ENCODE measurements at places on chromosomes 7 and 10.

DNA sequence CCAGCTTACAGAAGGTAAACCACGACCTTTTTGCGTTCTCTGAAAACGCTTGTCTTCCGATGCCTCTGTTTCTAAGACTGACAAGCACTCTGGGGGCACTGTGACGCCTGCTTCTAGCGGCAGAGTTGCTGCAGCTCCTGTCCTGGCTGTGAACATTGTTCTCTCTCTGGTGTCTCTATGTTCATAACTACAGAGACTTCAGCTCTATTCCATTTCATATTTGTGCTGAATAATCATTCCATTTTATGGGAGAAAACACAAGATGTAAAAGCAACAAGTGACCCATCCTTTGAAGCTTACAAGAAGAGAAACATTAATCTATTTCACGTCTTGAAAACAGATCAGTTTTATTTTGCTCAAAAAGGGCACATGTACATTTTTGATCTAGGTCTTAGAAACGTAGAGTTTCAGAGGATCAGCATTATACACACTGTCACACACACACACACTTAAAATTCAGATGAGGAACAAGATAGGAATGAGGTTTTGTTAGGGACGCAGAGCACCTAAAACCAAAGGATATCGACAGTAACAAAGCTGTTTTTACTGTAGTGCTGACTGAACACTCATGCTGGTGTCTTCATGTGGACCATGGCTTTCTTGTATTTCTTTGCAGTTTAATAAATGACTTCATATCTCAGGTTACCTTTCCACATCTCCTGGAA, 3.0 kb downstream of the IKZF1 start:
- DNase-seq = no peak

DNA sequence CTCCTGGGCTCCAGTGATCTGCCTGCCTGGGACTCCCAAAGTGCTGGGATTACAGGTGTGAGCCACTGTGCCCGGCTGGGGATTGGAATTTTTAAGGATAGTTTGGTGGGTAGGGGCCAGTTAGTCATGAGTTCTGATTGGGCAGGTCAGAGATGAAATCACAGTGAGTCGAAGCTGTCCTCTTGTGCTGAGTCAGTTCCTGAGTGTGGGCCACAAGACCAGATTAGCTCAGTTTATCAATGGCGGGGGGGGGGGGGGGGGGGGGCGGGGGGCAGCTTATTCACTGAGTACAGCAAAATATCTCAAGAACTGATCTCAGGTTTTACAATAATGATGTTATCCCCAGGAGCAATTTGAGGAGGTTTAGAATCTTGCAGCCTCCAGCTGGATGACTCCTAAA, 11.6 kb upstream of the ERCC6 start:
- no peak for DNase-seq

DNA sequence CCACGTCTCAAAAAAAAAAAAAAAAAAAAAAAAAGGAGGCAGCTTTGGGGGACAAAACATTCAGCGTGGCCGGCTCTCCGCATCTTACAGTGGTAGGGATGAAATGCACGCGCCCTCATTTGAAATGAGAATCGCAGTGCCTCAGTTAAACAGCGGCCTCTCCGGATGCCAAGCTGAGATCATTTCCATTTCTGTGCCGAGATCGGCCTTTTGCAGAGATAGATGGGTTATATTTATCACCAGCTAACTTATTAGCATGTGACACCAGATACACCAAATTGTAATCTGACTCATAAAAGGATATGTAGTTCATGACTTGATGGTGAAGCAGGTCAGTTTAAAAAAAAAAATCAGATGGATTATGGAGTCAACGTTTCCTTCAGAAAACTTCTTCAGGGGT, 138.7 kb downstream of the CUX1 start:
- DNase-seq = no peak

- no peak for DNase-seq
Observed at GRCh38 chr7:124702385-124702784, 63.2 kb downstream of the GPR37 start.

DNA sequence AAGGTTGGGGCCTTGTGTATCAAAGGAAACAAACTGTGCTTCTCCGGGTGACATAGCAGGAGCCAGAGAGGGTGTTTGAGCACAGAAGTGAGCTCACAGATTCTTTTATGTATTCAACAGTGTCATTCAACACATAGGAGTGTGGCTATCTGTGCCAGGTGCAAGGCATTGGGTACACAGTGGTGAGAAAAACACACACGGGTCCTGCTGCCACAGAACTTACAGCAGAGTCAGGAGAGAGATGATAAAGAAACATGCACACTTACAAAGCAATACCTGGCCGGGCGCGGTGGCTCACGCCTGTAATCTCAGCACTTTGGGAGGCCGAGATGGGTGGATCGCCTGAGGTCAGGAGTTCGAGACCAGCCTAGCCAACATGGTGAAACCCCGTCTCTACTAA, 16.3 kb upstream of the ECHDC3 start:
- no peak for DNase-seq

GRCh38 chr10:94489976-94490788, 55.4 kb upstream of the HELLS start:
- no peak for DNase-seq

- no peak for DNase-seq
Observed at GRCh38 chr10:30784524-30784896, 155.0 kb upstream of the LYZL2 start.

DNA sequence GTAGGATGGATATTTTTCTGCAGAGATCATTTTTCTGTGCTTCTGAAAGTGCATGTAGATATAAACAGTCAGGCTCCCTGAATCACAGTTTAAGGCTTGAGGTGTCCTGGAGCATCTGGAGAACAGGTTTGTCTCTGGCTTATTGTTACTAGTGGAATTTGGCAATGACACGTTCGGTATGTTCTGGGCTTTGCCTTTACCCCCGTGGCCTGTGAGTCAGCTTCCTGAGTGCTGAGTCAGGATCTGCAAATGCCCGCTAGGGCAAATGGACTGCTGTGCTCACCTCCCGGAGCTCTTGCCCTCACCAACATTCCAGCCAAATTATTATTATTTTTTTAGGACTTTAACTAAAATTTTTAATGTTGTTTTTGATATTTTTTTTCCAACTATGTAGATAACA, 192.5 kb upstream of the PRSS1 start:
- no peak for DNase-seq

DNA sequence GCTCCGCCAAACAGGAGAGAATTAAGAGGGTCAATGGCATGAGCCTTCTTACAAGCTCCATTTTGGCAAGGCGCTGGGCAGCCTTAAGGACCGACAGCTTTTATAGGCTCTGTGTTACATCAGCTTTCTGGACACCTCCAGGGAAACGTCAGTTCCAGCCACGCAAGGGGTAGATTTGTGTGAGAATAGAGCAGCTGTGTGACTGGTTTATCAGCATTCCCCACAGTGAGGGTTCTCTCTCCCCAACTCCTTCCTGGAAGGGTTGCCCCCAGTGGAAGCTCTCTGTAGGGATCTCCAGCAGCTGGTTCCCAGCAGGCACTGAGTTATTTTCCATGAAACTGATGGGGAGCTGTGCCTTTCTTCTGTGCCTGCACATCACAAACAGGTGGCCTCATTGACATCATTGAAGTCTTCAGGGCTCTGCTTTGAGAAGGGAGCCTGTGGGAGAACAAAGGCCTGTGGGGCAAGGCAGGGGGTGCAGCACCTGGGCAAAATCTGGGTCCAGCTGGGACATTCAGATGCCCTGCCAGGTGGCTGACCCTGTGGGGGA, at the start of gene CUZD1:
Gene CUZD1 (minus strand): TSS at position 75 of the 550 bp plus-strand sequence. CDS start 14 bp downstream, at position 61.
- DNase-seq = no peak

GRCh38 chr7:22351329-22351692, 5.6 kb downstream of the RAPGEF5 start:
- DNase-seq = no peak

DNA sequence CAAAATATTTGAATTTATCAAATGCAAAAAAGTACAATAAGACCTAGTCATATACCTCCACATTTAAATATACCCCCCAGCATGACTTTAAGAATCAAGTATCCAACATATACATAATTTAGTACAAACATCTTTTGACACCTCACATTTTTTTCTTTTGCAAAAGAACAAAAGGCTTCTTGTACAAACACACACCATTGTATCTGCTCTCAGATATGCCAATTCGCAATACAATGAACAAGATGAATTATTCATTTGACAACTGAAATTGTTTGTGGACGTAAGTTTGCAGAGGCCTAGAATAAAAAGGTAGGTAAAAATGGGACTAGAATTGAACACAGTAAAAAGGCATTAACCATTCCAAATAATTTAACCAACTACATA, 154.4 kb downstream of the CACNA2D1 start:
- DNase-seq = no peak

GRCh38 chr10:117107238-117107637, 30.8 kb downstream of the VAX1 start:
- DNase-seq = no peak

DNA sequence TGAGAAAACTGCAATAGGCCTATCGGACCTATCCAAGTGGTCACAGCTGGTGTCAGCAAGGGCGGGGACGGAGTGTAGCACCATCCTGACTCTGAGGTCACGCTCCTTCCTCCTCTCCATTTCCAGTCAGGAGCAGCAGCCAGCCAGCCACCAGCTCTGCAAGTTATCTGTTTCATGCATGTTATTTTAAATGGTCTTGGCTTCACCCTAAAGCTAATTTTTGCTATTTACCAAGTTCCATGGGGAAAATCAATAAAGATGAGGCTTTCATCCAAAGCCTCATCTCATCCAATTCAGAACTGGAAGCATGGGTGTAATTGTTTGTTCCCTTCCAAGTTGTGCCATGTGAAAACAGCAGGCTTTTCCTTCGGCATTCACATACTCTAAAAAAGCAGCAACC, 49.3 kb downstream of the ICA1 start:
- DNase-seq = no peak

Data from caudate nucleus (tissue), 63 donors.